Urinary bladder (tissue), 4 donors: ENCODE measurements at places on chromosomes 1 and 21. TPM values are rescaled to one million over a fixed set of nuclear protein-coding genes. Genes with fewer than 3 reads are reported as not detected.

Gene PLPPR4
- total RNA-seq, result 23.8 TPM

Gene RSRP1
- total RNA-seq, result 126 TPM

Gene TOMM20
- total RNA-seq, result 78.2 TPM

Gene SPRR4
- not detected for total RNA-seq

Gene ORC1
- 2.7 TPM for total RNA-seq

Gene RGS13
- 3.4 TPM for total RNA-seq

Gene LRRC71
- 0.16 TPM for total RNA-seq

Gene IL19
- not detected for total RNA-seq

Gene AUNIP
- 1.4 TPM for total RNA-seq

Gene CFAP45
- total RNA-seq, result 0.48 TPM

Gene MROH9
- total RNA-seq, result not detected

Gene C1orf35
- 4.3 TPM for total RNA-seq
